ENCODE measurements at places on chromosomes 5 and 9.

DNA sequence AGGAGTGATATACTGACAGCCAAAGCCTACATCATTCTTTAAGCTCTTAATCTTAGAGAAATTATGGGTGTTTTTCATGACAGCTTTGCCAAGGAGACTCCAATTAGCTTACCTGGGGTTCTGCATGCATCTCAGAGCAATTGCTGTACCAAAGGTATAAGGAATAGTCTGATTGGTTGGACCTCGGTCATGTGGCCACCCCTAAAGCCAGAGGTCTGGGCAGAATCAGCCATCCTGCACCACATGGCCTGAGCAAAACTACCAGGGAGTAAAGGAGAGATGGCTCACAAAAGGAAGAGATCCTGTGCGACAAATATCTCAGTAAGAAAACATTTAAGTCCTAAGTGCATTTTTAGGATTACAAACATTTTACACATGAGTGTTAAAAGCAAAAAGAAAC, 25.6 kb downstream of the SH3RF2 start:
- H3K27ac ChIP-seq, result no peak overlapping the region
- no peak overlapping the region for H3K4me3 ChIP-seq
- H3K27me3 ChIP-seq, result no peaks in the 10 kb centered on the region
- H3K4me1 ChIP-seq, result no peaks in the 10 kb centered on the region
- DNase-seq, result no peak

DNA sequence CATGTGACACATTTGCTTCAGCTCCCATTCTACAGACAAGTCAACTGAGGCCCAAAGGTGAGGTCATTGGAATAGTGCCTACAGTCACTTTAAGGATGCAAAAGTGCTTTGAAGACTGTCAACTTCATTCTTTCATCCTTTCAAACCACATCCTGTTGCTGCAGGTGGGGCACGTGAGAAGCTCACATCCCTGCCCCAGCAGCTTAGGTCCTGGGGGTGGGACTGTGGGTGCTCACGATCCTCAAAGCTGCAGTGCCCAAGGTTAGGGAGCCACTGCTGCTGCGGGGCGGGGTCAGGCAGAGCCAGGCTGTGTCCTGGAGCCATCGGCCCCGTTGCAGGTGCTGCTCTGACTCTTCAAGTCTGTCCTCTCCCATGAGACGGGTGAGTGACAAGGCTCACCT, 57.9 kb upstream of the IER5L start:
- H3K4me1 ChIP-seq, result no peaks in the 10 kb centered on the region
- DNase-seq, result no peak
- H3K27ac ChIP-seq, result no peak overlapping the region
- no peaks in the 10 kb centered on the region for H3K36me3 ChIP-seq
- H3K4me3 ChIP-seq, result no peak overlapping the region

DNA sequence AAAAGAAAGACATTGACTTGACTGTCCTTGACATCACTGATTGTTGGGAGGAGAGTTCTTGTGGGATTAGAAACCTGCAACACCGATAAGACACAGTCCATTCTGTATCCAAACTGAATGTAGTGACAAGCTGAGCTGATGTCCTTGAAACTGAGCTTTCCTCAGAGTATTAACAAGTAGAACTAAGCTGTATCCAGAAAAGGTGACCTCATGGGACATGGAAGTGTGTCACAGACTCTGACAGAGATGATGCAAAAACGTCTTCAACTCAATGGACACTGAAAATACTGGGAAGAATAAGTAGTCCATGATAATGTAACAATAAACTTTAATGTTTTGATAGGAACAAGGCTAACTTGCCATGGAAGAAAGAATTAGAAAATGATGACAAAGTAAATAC, 690.1 kb downstream of the CDH18 start:
- no peaks in the 10 kb centered on the region for H3K27me3 ChIP-seq
- no peak for DNase-seq
- H3K4me1 ChIP-seq, result no peaks in the 10 kb centered on the region
- no peak overlapping the region for H3K4me3 ChIP-seq

GRCh38 chr5:118705959-118706667, 282.2 kb downstream of the DTWD2 start:
- H3K27me3 ChIP-seq, result no peaks in the 10 kb centered on the region
- no peak for DNase-seq
- no peak overlapping the region for H3K27ac ChIP-seq
- no peak overlapping the region for H3K4me3 ChIP-seq
- H3K4me1 ChIP-seq, result no peaks in the 10 kb centered on the region

- DNase-seq, result no peak
- H3K4me1 ChIP-seq, result peaks cover 3% of the 10 kb centered on the region
- H3K27ac ChIP-seq, result no peak overlapping the region
- H3K36me3 ChIP-seq, result no peaks in the 10 kb centered on the region
- H3K4me3 ChIP-seq, result no peak overlapping the region
- no peaks in the 10 kb centered on the region for H3K27me3 ChIP-seq
Measured at GRCh38 chr5:113337515-113338415, 97.0 kb downstream of the TSSK1B start.

DNA sequence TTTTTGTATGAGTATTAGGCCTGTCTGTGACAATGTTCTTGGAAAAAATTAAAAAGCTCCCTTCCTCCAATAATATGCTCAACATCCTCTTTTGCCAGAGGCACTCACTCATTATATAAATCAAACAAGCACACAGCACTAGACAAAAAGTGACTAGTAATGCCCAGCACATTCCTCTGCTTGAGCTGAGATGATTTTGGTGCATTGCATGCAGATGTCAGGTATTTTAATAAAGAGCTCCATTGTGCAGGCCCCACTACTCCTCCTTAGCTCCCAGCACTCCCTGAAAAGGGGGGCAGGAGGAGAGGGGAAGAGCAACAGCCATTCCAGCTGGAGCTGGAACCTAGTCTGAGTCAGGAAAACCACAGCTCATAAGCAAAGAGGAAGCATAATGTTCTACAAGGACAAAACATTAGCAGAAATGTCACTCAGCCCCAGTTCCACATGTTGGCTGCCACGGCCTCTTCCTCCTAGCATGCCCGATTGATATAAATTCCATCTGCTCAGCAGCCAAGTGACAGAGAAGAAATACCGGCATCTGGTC, 348.5 kb downstream of the BNC2 start:
- no peaks in the 10 kb centered on the region for H3K36me3 ChIP-seq
- no peaks in the 10 kb centered on the region for H3K4me1 ChIP-seq
- no peak for DNase-seq
- no peak overlapping the region for H3K27ac ChIP-seq

DNA sequence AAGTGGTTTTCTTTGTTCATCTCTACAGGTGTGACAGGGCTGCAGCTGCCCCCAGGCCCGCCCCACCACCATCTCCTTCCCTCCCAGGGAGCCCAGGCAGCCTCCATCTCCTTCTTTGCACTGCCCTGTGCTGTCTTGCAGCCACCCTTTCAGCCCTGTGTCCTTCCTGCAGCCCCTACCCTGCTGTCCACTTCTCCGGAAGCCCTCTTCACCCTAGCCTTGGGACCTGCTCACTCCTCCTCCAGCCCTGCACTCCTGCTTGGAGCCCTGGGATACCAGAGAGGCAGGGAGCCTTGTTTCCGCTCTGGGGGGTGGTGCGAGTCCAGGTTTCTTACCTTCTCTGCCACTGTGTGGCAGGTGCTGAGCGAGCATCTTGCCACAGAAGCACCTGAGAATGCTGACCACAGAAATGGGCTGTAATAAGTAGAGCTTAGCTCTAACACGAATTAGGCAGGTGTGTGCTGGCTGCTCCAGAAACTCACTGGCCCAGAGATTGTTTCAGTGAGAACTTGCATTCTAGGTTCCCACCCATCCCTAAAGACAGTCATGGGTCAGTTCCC, 51.3 kb upstream of the GADD45G start:
- no peaks in the 10 kb centered on the region for H3K36me3 ChIP-seq
- no peak for DNase-seq
- H3K4me3 ChIP-seq, result peak overlapping the region; percentile 2
- H3K27me3 ChIP-seq, result no peaks in the 10 kb centered on the region
- H3K4me1 ChIP-seq, result peaks cover 47% of the 10 kb centered on the region
- H3K27ac ChIP-seq, result peak overlapping the region; percentile 64

DNA sequence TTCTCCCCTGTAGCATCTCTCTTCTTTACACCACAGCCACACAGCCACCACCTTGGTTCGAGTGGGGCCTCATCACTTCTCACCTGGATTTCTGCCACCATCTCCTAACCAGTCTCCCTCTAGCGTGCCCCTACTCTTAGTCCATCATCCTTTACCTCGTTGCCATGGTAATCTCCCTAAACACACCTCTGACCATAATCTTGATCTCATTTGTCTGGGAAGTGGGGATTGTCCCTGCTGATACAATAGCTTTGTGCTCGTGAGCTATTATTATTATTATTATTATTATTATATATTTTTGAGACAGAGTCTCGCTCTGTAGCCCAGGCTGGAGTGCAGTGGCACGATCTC, 76.5 kb upstream of the HSPA9 start:
- no peak overlapping the region for H3K4me3 ChIP-seq
- H3K27me3 ChIP-seq, result no peaks in the 10 kb centered on the region
- H3K4me1 ChIP-seq, result no peaks in the 10 kb centered on the region
- H3K36me3 ChIP-seq, result no peaks in the 10 kb centered on the region
- DNase-seq, result no peak

DNA sequence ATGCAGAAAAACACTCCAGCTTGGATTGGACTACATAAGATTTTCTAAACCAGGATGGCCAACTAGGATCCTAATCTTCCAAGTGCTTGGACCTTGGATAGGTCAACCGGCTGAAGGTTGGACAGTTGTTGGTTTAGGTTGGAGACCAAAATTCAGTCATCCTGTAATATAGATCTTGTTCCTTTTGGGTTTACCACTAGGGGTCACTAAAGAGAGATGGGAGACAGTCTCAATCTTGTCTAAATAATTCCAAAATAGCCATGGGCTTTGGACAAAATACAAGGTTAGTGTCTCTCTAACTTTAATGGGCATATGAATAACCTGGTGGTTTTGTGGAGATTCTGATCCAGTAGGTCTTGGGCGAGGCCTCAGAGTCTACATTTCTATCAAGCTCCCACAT, 148.7 kb upstream of the ERCC6L2 start:
- no peak overlapping the region for H3K27ac ChIP-seq
- no peaks in the 10 kb centered on the region for H3K36me3 ChIP-seq
- H3K4me3 ChIP-seq, result no peak overlapping the region
- H3K27me3 ChIP-seq, result no peaks in the 10 kb centered on the region
- no peak for DNase-seq

GRCh38 chr5:36944607-36945225, 68.1 kb downstream of the NIPBL start:
- H3K4me1 ChIP-seq, result peaks cover 2% of the 10 kb centered on the region
- DNase-seq, result no peak
- no peak overlapping the region for H3K4me3 ChIP-seq
- no peak overlapping the region for H3K27ac ChIP-seq
- H3K27me3 ChIP-seq, result no peaks in the 10 kb centered on the region
- no peaks in the 10 kb centered on the region for H3K36me3 ChIP-seq

GRCh38 chr9:26954050-26954508, 2.1 kb upstream of the IFT74 start:
- no peak for DNase-seq
- H3K36me3 ChIP-seq, result no peaks in the 10 kb centered on the region
- no peaks in the 10 kb centered on the region for H3K27me3 ChIP-seq
- peak overlapping the region; percentile 8 for H3K4me3 ChIP-seq
- no peaks in the 10 kb centered on the region for H3K4me1 ChIP-seq

DNA sequence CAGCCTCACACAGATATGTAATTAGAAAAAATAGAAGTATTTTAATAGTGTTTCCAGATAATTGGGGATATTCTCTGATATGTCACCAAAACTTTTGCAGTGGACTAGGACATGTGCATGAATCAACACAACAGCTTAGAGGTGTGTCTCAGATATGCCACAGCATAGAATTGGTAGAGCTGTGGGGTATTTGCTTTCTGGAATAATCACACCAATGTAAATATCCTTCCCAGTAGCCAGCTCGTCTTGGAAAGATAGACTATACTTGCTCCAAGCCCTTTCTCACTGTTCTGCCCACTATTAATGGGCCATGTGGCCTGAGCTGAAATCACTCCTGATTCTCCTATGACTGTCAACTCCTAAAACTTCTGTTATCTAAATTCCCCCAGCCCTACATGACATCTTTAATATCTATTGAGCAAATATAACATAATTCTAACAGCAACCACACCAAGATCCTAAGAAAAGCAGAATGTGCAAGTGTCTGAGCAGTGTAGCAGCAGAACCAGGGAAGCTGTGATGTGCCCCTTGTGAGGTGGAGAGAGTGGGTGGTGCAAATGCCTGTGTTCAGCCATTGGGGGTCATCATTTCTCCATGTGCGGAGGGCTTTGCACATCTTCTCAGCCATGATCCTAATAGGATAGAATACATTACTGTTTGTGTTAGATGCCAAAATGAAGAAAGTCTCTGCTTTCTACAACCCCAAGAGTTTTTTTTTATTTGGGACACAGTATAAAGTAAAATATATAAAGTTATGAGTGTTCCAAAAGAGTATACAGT, 65.0 kb downstream of the MELK start:
- DNase-seq, result no peak
- no peaks in the 10 kb centered on the region for H3K27me3 ChIP-seq
- H3K4me1 ChIP-seq, result no peaks in the 10 kb centered on the region
- no peaks in the 10 kb centered on the region for H3K36me3 ChIP-seq

DNA sequence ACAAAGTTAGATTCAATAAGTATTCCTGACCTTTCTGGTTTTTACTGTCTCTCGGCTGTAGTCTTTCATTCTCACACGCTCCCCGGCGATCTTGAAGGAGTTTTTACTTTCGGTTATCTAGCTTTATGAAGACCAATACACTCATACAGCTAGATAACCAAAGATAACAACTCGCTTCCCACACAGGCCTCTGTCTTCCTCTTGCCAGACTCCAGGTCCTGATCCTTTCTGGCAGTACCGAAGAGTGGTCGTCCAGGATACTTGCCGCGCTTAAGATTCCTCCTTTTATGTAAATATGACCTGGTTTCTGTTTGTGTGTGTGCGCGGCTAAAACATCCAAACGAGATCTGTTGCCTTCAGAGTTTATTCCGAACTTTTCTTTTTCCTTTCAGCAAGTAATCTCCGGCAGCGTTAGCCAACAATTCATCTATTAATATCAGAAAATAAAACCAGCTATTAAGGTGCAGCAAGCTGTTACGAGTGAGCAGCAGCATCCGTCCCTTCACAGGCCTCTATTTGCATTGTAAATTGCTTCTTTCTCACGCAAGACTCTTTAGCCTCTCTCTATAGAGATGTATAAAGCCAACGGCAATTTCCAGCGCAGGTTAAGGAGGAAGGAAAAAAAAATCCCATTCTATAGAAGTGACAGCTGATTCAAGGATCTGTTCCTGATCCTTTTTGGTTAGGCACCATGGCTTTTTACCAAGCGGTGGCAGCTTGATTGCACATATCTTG, 216.1 kb downstream of the MEF2C start:
- H3K36me3 ChIP-seq, result no peaks in the 10 kb centered on the region
- no peak overlapping the region for H3K27ac ChIP-seq
- H3K4me1 ChIP-seq, result no peaks in the 10 kb centered on the region

GRCh38 chr5:93673316-93673954, 68.0 kb downstream of the POU5F2 start:
- no peak overlapping the region for H3K4me3 ChIP-seq
- H3K36me3 ChIP-seq, result no peaks in the 10 kb centered on the region
- no peak overlapping the region for H3K27ac ChIP-seq
- no peaks in the 10 kb centered on the region for H3K4me1 ChIP-seq
- no peaks in the 10 kb centered on the region for H3K27me3 ChIP-seq

- H3K27ac ChIP-seq, result no peak overlapping the region
- DNase-seq, result peak; percentile 86
- H3K4me1 ChIP-seq, result peaks cover 18% of the 10 kb centered on the region
- H3K36me3 ChIP-seq, result no peaks in the 10 kb centered on the region
Measured at GRCh38 chr5:958701-959571, 49.7 kb upstream of the NKD2 start.

GRCh38 chr9:98097836-98098235, 21.2 kb downstream of the TRIM14 start:
- no peak overlapping the region for H3K4me3 ChIP-seq
- H3K4me1 ChIP-seq, result no peaks in the 10 kb centered on the region
- H3K27ac ChIP-seq, result no peak overlapping the region
- no peaks in the 10 kb centered on the region for H3K27me3 ChIP-seq
- DNase-seq, result no peak
